Psoas muscle (tissue), 8 donors: ENCODE measurements at places on chromosomes 2 and 18. TPM values are rescaled to one million over a fixed set of nuclear protein-coding genes. Genes with fewer than 3 reads are reported as not detected.

The SLC9A4 gene
- not detected for total RNA-seq

The ST8SIA3 gene
- not detected for total RNA-seq

The IL36RN gene
- not detected for total RNA-seq

The ITGB6 gene
- 4.6 TPM for total RNA-seq

The CDH7 gene
- total RNA-seq: not detected

The CD226 gene
- total RNA-seq: 0.32 TPM

The TEX261 gene
- total RNA-seq: 46.7 TPM

The PDE1A gene
- 1.8 TPM for total RNA-seq

The IL36G gene
- not detected for total RNA-seq

The TM4SF20 gene
- not detected for total RNA-seq

The LGALSL gene
- total RNA-seq: 23.2 TPM

The SLC16A14 gene
- total RNA-seq: 0.46 TPM

The UBR3 gene
- 202 TPM for total RNA-seq
